ENCODE measurements at places on chromosomes 12 and 14. TPM values are rescaled to one million over a fixed set of nuclear protein-coding genes. Genes with fewer than 3 reads are reported as not detected.

- no peak for DNase-seq
Measured at GRCh38 chr14:69710378-69710777, 56.6 kb upstream of the SRSF5 start.

GRCh38 chr14:91929700-91930099, 17.8 kb downstream of the FBLN5 start:
- DNase-seq: no peak

GRCh38 chr14:100667656-100668055, 59.0 kb upstream of the DLK1 start:
- DNase-seq: no peak

DNA sequence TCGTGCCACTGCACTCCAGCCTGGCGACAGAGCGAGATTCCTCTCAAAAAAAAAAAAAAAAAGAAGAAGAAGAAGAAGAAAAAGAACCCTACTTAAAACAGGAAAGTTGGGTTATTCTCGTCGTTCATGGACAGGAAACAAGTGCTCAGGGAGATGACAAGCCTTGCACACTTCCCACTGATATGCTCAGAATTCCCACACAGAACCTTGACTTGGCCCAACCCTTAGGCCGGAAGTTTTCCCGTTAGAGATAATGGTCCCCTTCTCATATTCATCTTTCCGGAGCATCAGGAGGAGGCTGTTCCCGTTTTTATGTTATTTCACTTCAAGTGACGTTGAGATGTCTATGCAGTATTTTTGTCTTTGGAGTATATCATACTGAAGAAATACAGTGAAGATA, 36.2 kb downstream of the APOBEC1 start:
- no peak for DNase-seq

GRCh38 chr14:72856530-72857266, 37.2 kb downstream of the DPF3 start:
- no peak for DNase-seq

- peak; percentile 86 for DNase-seq
Measured at GRCh38 chr14:99982537-99983250, 82.5 kb upstream of the EVL start.

DNA sequence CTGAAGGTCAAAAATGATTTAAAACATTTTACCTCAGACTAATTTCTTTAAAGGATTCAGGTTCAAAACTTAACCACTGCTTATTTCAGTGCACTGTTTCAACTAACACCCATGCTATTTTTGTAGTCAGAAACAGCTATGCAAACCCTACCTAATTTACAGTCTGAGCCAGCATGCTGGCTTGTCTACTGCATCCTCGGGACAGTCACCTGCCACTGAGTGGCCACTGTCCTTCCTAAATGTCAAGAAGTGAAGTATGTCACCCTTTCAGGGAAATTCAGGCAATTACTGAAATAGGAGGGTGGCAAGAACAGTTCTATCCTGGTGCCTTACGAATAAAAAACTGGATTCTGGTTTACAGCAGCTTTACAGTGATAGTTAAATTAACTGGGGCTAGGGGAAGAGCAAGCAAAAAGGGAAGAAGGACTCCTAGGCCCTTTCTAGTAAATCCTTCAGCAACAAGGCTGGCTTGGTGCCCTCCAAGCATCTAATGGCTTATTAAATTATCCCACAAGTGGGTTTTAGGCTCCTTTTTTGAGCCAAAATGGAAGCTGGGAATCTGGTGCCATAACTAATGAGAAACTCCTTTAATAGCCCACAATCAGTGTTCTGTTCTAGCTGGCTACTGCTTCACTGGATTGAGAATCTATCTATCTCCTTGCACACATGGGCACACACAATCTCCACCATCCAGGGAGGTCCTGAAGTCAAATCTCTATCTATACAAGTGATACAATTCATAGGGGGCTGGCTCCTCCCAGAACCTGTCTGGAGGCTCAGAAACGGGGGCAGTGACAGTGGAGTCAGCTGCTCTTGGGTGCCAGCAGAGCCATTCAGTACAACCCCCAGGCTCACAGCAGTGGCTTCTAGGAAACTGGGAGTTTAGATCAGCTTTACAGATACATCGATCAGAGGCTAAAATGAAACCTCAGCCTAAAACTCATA, 43.4 kb downstream of the SH2B3 start:
- peak; percentile 8 for DNase-seq

GRCh38 chr12:130280231-130280630, 57.5 kb upstream of the PIWIL1 start:
- DNase-seq: no peak

DNA sequence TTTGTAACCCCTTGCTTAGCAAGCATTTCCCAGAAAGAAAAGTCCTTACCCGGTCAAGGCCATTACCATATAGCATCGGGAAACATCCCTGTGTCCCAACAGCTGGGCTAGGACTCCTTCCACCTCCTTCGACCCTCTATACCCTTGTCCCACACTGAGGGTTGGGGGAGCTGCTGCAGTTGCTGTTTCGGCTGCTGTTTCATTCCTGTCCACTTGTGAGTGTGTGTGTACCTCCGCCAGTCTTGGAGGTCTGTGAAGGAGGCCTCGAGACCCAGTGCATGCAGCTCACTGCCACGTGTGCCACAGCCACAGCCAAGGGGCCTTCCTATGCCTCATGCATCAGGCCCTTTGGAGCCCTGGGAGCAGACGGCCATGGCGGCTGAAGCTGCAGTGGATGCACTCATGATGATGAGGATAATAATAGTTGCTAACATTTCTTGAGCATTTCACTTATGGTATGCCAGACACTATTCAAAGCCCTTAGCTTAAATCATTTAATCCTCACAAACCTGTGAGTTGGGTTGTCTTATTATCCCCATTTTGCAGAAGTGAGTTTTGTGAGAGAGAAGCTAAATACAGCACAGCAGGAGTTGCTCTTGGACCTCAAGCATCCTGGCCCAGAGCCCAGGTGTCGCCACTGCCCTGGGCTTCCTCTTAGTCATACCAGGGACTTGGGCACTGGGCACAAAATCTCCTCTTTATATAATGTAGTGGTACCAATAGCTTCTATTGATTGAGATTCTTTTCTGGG, 156.5 kb downstream of the PRKCH start:
- peak; percentile 89 for DNase-seq

DNA sequence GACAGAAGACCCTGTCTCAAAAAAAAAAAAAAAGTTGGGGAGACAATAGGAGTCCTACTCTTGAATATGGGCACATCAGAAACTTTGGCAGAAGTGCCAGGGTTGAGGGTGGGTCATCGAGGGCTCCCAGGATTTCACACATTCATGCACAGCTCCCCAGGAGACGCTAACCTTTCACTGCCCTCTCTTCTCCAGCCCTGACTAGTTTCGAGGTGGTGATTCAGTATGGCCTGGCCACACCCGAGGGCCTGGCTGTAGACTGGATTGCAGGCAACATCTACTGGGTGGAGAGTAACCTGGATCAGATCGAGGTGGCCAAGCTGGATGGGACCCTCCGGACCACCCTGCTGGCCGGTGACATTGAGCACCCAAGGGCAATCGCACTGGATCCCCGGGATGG, 29.4 kb upstream of the LRP1-AS start:
- DNase-seq: no peak

- no peak for DNase-seq
Measured at GRCh38 chr12:53657041-53657440, 18.8 kb downstream of the ATP5MC2 start.

DNA sequence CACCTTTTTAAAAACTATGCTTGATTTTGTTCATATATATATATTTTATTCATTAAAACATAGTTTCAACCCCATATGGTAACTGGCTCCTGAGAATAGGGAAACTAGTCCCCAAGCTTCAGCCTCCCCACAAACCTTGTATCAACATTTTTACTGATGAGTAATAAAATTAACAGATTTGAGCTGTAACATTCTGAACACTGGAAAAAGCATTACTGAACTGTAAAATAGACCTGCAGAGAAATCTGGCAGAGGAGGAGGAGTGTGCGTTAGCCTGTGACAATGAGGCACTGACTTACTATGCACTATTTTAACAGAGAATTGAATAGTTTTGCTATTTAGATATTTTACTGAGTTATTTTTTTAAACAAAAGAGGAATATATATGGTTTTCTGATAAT, 43.1 kb downstream of the FRS2 start:
- DNase-seq: no peak

- no peak for DNase-seq
Measured at GRCh38 chr12:4135919-4136605, 137.5 kb upstream of the CCND2 start.

- DNase-seq: no peak
Measured at GRCh38 chr12:108815875-108816594, 41.3 kb downstream of the SSH1 start.

DNA sequence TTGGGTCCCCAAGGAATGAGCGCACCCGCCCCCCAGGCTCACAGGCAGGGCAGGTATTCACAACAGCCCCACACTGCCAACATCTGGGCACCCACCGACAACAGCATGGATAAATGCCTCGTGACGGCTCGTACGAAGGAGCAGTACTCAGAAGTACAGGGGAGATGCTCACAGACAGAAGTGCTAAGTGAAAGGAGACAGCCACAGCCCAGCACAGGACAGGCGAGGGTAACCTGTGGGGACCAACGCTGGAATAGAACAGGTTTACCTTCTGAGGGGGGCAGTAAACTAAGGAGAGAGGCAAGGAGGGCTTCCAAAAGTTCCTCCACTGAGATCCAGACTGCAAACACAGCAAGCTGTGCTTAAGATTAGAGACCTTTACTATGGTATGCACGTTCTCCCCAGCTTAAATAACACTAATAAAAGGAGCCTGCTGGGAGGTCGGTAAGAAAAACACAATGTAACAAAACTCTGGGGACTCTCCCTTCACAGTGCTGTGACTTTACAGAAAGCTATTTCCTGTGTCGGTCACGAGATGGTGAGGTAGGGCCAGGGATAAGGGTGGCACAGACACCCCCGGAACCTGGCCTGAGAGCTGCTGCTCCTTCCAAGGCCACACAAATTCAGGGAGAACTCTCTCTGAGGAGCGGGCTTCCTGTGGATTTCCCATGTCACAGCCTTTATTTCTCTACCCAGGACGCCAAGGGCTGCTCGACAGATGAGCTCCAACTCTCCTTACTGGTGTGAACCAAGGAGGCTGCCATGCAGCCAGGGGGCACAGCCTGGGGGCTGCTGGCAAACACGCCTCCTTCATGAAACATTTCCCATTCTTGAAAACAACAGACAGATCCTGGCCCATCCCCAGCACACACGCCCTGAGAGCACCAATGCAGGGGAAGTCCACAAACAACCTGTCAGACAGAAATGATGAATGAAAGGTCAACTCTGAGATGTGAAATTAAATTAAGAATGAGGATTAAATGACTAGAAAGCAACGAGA, 26.3 kb downstream of the SLC15A4 start:
- no peak for DNase-seq

GRCh38 chr12:55850893-55851292, 8.2 kb upstream of the MMP19 start:
- no peak for DNase-seq

GRCh38 chr14:93744876-93745275, 43.4 kb downstream of the PRIMA1 start:
- no peak for DNase-seq

DNA sequence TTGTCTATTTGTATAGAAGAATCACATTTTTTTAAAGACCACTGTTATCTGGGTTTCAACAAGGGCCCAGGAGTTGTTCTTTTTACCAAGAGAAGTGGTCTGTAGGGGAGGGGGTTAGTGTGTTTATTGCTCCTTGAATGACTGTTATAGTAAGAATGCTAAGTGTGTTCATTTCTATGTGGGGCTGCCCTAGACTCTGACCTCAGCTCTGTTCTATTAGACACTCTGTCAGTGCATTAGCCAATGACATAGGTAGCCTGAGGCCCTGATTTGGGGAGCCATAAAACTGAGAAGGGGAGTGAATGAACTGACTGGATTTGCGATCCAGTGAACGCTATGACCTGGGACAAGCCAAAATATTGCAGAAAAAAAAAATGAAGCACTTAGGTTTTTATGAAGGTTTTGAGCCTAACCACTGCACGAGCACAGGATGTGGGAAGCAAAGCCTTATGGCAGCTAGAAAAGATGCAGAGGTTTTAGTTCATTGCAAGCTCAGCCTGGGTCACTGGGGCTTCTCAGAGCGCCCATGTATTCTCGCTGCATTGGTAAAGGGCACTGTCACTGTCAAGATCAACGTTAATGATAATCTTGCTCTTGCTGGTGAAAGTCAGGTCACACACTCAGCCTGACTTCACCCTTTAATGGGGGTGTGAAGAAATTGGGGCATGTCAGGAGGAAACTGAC, 63.8 kb downstream of the PRKCH start:
- DNase-seq: peak; percentile 46

GRCh38 chr12:30985814-30986452, 59.4 kb downstream of the TSPAN11 start:
- DNase-seq: peak; percentile 83

- DNase-seq: no peak
Measured at GRCh38 chr12:124147575-124147974, 147.3 kb upstream of the RFLNA start.

- no peak for DNase-seq
Measured at GRCh38 chr12:83261998-83262397, 575.3 kb downstream of the TMTC2 start.

- peak; percentile 20 for DNase-seq
Measured at GRCh38 chr12:83057436-83057835, 370.7 kb downstream of the TMTC2 start.

GRCh38 chr12:115975411-115975810, 302.1 kb downstream of the MED13L start:
- DNase-seq: no peak

- DNase-seq: no peak
Measured at GRCh38 chr12:24742378-24742777, 206.5 kb downstream of the BCAT1 start.

The LBHD2 gene
- total RNA-seq: not detected

The GLS2 gene
- not detected for total RNA-seq

The MORN3 gene
- total RNA-seq: not detected

The SLC2A14 gene
- total RNA-seq: not detected

The TOMM20L gene
- total RNA-seq: not detected

The INSM2 gene
- not detected for total RNA-seq

The PGF gene
- 13.3 TPM for total RNA-seq

The DIO2 gene
- 23.2 TPM for total RNA-seq

The PAH gene
- not detected for total RNA-seq

The PCED1B gene
- not detected for total RNA-seq

The CLEC2D gene
- 40.7 TPM for total RNA-seq
